Activated T-helper 2 cell treated with anti-CD3 and anti-CD28 coated beads, Interferon-gamma antibody, Interleukin-2, Interleukin-4, amounts not matched to agents 10 μg/mL and 5 μg/mL and 100 μg/mL, durations not matched to agents 14 hours and 24 hours and 36 hours (primary cell): ENCODE measurements at places on chromosomes 2 and 18.
A peak's percentile ranks its signal among the peaks of the same experiment; 100 is the strongest.

DNA sequence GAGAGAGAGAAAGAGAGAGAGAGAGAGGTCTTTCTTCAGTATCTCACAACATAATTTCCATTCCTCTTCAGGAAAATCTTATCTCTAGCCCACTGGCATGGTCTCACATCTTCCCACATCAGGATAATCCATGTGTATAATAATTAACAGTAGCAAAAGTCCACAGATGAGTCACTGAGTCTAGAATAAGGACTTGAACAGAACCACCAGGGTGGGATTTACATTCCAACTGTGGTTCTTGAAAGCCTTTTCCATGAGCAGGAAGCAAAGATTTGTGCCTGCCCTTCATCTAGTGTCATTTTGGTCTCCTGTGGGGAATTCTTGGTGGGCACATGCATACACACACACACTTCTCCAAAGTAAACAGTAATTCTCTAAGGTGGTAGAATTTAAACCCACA, 107.1 kb upstream of the TCF4 start:
- no peak overlapping the region for H3K4me3 ChIP-seq
- no peak for DNase-seq
- no peak overlapping the region for H3K27ac ChIP-seq
- H3K36me3 ChIP-seq: no peaks in the 10 kb centered on the region
- H3K4me1 ChIP-seq: no peaks in the 10 kb centered on the region
- H3K27me3 ChIP-seq: no peaks in the 10 kb centered on the region

DNA sequence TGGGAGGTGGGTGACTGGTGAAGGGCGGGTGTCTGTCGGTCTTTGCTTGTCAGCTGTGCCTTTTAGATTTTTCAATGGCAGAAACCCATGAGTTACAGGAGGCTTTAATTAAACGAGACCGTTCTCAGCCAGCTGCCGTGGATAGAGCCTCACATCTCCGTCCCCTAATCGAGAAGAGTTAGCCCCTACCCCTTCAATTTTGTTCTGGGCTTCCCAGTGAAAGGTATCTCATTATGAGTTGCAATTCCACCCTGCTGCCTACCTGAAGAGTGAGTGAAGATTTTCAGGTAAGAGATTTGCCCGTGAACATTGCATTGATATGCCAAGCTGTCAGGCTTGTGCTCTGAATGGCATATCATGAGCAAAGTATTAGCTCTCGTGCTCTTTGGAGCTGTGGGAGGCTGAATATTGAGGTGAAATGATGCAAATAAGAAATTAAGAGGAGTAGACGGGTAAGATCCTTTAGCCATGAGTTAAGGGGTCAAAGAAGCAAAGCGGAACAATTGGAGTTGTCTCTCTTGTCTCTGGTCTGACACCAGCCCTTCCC, 118.7 kb upstream of the MSTN start:
- peak overlapping the region; percentile 59 for H3K4me3 ChIP-seq
- H3K4me1 ChIP-seq: peaks cover 4% of the 10 kb centered on the region

DNA sequence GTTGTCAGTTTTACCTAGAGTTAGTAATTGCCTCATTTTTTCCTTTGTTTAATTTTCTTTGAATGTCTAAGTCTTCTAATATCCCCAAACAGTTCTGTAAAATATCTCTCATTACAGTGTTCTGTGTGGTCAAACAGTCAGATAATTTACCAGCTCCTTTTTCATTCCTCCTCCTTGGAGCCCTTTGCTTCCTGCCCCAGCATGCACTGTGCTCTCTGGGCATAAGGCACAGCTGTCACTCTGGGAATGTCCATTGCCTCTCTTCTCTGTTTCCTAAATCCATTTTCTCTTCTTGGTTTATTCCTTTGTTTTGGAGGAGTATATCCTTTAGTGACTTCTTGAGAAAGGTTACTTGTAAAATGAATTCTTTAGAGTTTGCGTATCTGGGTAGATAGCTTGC, 139.3 kb downstream of the PLCL1 start:
- H3K36me3 ChIP-seq: no peaks in the 10 kb centered on the region
- H3K4me1 ChIP-seq: peaks cover 28% of the 10 kb centered on the region
- no peak overlapping the region for H3K27ac ChIP-seq
- H3K27me3 ChIP-seq: peaks cover 11% of the 10 kb centered on the region
- no peak overlapping the region for H3K4me3 ChIP-seq
- DNase-seq: no peak

DNA sequence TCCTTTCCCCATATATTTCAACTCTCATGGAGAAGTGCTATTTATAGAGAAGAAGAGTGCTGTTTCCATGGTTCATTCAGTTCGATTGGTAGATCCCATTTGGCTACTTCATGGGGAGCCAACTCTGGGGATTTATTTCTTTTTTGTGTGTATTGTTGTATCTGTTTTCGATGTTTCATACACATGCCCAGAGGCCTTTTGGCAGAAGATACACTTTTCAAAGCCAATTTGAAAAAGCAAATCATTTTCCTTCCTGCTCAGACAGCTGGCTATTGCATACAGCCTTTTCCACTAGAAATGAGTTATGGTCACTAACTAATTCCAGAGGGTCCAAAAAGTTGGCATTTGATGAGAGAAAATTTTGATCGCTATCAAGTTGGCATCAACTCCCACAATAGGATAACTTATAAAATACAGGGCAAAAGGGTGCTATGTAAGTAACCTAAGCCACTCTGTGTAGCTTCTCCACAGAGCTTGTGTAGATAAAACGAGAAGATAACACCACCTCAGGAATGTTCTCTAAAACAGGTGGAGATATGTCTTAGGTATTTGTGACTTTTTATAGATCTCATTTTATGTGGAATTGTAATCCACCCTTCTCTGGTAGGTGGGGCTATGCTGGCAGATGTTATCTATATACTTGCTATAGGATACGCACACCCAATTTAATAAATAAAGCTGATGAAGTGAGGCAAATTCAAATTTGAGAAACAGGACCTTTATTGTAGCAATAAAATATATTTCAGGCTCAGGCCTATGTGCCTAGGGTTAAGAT, 798.5 kb downstream of the SATB2 start:
- H3K4me3 ChIP-seq: no peak overlapping the region
- DNase-seq: no peak
- H3K4me1 ChIP-seq: no peaks in the 10 kb centered on the region
- no peaks in the 10 kb centered on the region for H3K36me3 ChIP-seq
- no peak overlapping the region for H3K27ac ChIP-seq

DNA sequence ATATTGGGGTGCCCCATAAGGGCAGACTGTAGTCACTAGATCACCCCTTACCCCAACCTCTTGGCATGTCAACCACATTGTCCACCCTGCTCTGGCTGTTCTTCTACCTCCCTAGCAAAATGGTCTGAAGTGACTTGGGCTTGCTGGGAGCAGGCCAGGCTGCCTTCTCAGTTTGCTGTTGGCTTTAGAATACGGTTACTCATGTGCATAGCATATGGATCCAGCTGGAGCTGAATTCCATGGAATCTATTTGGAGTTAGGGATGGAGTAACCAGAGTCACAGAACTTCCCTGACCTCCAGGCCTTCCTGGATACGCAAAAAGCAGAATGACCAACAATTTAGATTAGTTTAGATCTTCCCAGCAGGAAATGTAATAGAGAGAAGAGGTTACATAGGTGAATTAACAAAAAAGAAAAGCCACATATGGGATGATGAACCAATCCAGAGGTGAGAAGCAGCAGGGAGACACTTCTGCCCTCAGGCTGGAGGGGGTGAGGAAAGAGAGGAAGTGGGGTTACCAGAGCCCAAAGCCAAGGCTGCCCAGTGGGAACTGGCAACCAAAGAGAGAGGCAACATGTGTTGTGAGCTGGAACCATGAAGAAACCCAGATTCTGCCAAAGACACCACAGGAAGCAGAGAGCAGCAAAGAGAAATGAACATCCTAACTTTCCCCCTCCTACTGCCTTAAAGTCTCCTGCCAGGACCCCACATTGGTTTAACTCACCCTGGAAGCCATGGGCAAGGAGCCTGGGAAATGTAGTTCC, 26.1 kb downstream of the PKDCC start:
- no peak overlapping the region for H3K4me3 ChIP-seq
- DNase-seq: no peak
- H3K4me1 ChIP-seq: no peaks in the 10 kb centered on the region

GRCh38 chr2:166677996-166678395, 183.9 kb upstream of the SCN7A start:
- H3K4me3 ChIP-seq: no peak overlapping the region
- H3K27ac ChIP-seq: no peak overlapping the region
- no peaks in the 10 kb centered on the region for H3K4me1 ChIP-seq
- H3K27me3 ChIP-seq: no peaks in the 10 kb centered on the region
- H3K36me3 ChIP-seq: no peaks in the 10 kb centered on the region

DNA sequence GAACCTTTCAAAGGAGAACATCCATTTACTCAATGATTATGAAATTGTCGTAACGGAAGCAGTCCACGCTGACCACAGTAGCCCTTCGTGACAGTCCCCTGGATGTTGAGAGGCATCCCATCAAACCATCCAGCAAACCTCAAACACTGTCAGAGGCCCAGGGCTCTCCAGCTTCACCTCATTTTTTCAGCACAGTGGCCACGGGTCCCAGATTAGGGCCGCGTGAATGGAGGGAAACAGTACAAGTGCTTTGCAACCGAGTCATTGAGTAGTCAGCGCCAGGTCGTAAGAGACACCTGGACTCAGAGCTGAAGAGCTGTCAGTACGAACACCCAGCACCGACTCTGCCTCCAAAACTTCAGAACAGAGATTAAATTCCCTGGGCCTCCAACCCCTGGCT, 552.5 kb upstream of the SALL3 start:
- no peak for DNase-seq
- no peak overlapping the region for H3K4me3 ChIP-seq
- no peaks in the 10 kb centered on the region for H3K36me3 ChIP-seq

DNA sequence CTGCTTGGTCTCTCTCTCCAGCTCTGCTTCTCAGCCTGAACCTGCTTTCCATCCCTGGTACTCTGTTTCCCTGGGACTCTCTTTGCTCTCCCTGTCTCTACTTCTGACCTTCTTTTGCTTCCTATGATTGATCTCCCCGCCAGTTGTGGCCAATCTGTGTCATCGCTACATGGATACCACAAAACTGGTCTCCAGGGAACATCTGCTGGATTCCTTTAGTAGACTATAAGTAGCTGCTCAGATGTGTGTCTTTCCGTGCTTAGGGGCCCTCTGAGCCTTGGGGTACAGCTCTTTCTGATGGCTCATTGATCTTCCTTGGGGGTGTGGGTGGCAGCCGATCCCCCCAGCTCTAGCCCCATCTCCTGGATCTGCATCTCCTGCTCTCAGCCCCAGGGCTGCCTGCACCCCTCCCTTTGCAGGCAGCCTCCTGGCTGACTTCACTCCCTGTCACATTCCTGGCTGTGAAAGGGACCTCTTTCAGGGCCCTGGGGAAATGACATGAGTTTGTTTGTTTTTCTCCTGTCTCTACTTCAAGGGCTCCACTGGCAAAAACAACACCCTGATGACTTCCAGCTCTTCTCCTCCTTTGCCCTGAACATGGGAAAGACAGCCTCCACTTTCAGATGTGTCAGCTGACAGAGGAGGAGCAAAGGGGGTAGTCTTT, 333.7 kb downstream of the CYP26B1 start:
- H3K27ac ChIP-seq: no peak overlapping the region
- no peaks in the 10 kb centered on the region for H3K36me3 ChIP-seq
- no peak overlapping the region for H3K4me3 ChIP-seq
- H3K27me3 ChIP-seq: no peaks in the 10 kb centered on the region

- no peak overlapping the region for H3K4me3 ChIP-seq
- no peaks in the 10 kb centered on the region for H3K36me3 ChIP-seq
- no peak for DNase-seq
- H3K27ac ChIP-seq: no peak overlapping the region
Measured at GRCh38 chr2:217783243-217783642, 219.6 kb downstream of the TNS1 start.

DNA sequence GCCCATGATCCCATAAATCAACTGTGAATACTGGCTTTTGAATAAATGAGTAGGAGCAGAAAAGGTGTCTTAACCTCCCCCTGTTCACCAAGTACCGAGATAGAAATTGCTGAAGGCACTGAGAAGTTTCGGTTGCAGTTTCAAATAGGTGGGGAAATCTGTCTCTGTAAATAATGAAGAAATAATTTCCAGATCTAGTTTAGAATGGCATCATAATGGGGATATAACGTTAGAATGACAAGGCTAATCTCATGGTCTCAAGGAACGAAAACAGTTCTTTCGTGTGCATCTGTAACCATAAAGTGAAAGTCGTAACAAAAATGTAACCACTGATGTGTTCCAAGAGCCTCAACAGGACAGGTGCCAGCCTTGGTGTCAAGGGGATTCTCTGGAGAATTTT, 49.9 kb upstream of the TMEM18 start:
- H3K27ac ChIP-seq: no peak overlapping the region
- H3K27me3 ChIP-seq: peaks cover 7% of the 10 kb centered on the region
- peaks cover 3% of the 10 kb centered on the region for H3K4me1 ChIP-seq
- no peak overlapping the region for H3K4me3 ChIP-seq
- H3K36me3 ChIP-seq: no peaks in the 10 kb centered on the region

DNA sequence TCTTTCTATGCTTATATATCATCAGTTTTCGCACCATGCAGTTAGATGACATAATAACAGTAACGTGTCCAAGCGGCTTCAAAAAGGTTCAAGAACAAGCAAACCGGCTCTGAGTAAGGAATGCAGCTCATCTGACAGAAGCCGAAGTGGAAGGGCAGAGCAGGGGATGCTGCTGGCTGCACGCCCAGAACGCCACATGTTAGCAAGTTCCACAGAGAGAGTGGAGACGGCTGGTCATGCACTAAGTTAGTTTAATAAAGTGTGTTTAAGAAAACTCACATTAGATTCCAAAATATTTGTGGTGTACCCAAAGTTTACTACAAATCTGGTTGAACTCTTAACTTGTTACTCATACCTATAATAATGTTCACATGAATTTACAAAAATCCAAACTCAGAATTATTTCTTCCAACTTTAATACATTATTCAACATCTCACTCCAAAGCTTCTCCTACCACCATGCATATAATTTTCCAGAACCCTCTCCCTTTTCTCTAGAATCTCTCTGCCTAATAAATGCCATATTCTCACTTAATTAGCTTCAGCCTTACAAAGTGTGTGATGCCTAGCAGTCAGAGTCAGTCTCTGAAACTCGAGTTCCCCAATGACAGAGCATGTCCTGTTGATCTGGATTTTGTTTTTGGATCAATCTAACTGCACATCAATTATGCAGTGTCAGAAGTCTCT, 170.0 kb downstream of the DNAH7 start:
- no peak for DNase-seq
- no peaks in the 10 kb centered on the region for H3K36me3 ChIP-seq
- H3K4me1 ChIP-seq: no peaks in the 10 kb centered on the region
- H3K27me3 ChIP-seq: peaks cover 1% of the 10 kb centered on the region
- H3K27ac ChIP-seq: no peak overlapping the region

DNA sequence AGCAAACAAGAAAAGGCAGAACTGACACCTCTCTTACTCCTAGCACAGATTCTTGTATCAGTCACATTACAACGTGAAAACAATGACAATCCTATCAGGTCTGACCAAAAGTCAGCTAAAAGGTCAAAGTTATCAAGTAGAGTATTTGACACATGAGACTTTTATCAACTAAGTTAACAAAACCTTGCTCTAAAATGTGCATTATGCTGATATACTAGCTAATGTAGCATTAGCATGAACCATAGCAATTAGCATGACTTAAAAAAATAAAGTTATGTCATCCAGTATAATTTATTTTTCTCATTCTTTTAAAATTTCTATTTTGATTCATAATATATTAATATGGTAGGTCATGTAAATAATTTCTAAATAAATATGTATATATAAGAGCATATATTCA, 41.4 kb upstream of the TTC32 start:
- H3K27me3 ChIP-seq: no peaks in the 10 kb centered on the region
- H3K27ac ChIP-seq: no peak overlapping the region
- H3K4me1 ChIP-seq: no peaks in the 10 kb centered on the region
- no peaks in the 10 kb centered on the region for H3K36me3 ChIP-seq
